ENCODE measurements at places on chromosomes 2 and 18. TPM values are rescaled to one million over a fixed set of nuclear protein-coding genes. Genes with fewer than 3 reads are reported as not detected.

GRCh38 chr2:39435234-39435633 lies 1.9 kb downstream of the MAP4K3 start:
- peak; percentile 17 for DNase-seq

Gene PDE1A
- 24.0 TPM for polyA plus RNA-seq

DNA sequence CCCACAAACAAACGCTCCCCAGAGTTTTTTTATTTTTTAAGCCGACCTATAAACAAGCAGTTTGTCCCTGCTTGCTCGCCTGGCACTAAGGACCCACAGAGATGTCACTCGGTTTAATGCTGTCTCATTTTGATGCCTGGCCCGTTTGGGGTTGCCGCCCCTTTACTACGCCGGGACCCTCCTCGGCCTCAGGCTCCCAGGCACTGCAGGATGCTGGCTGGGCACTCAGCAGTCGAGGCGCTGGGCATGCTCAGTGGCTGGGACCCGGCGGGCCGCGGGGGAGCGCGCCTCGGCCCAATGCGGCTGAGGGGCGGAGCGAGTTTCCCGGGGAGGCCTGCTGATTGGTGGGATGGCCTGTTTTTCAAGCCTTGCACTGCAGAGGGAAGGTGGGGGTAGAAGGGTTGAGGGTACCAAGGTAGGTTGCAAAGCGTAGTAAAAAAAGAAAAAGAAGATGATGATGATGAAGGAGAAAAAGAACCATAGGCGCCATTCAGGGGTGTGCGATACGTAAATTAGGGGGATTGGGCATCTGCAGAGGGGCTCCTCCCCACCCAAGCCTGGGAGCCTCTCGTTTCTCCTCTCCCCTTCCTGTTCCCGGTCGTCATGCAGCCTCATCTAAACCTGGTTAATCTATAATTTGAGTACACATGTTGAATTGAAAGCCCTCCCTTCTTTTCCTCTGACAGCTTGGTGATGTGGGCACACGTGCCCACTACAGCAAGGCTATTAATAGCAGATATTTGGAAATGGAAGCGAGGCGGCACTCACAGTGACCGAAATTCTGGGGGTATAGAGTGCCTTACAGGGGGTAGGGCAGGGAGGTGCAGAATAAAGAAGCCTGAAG lies 1.5 kb upstream of the IRS1 start:
- peak; percentile 89 for DNase-seq

DNA sequence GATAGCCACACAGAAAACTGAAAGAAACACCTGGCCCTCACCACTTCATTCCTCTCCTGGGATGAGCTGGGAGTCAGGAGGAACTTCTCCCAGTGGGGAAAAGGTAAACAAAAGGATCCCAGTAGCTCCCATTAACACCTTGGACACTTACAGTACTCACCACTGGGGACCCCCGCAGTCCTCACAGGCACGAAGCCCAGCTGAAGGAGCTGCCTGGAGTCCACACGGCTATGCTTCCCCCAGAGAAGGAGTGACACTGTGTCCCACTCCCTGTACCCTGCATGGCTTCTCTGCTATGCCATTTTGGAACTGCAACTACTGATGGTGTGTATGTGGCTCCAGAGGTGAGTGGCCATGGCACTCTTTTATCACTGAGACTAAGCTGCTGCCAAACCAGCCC lies 1565.1 kb downstream of the LRP1B start:
- DNase-seq, result no peak

Gene OXER1
- polyA plus RNA-seq, result 12.0 TPM

DNA sequence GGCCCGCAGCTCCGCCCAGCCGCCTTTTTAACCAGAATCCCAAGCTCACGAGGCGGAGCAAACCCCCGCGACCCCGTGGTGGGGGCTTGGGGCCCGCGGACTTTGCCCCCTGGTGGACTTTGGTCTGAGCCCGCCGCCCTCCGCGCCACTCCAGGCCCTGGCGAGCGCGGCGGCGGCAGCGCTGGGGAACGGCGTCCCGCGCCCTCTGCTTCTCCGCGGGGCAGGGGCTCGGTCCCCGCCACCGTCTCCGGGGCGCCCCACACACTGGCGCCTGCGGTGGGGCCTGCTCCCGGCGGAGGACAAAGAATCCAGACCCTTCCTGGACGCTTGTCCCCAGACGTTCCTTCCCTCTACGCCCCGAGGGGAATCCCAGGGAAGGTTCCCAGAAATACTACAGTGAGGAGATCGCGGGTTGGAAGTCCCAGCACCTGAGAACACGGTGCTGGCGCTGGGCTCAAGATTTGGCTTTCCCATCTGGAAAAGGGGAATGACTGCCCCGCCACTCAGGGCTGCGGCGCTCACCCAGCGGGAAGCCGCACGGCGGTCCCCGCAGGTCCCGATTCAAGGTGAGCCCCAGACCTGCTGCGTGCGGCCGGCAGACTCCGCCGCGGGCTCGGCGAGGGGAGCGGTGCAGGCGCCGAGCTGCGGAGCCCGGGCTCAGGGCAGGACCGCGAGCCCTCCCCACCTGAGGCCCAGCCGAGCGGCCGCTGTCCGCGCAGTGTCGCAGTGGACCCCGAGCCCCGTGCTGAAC lies at the start of gene HAAO:
Gene HAAO, minus strand, starts transcription at position 1 of the 751 bp plus-strand sequence. CDS start 47 bp downstream, outside the sequence.
- DNase-seq, result peak; percentile 57

Gene STEAP3
- 1.3 TPM for polyA plus RNA-seq

Gene POTEE
- 0.15 TPM for polyA plus RNA-seq

Gene IL36RN
- polyA plus RNA-seq, result 0.07 TPM

- no peak for DNase-seq
These were observed 220.7 kb downstream of the PRKCE start for GRCh38 chr2:45872211-45872610.

Gene FAM228A
- 1.3 TPM for polyA plus RNA-seq

GRCh38 chr2:233317196-233317943 lies 9.8 kb downstream of the SAG start:
- no peak for DNase-seq

GRCh38 chr2:242063850-242064249 lies 194.3 kb downstream of the RTP5 start:
- DNase-seq, result no peak

- DNase-seq, result no peak
These were observed 156.1 kb upstream of the VRK2 start for GRCh38 chr2:57890464-57890863.

Gene ST6GAL2
- 24.7 TPM for polyA plus RNA-seq

- DNase-seq, result no peak
These were observed 934.8 kb downstream of the NRXN1 start for GRCh38 chr2:50097148-50097547.

GRCh38 chr18:10482985-10483949 lies 28.8 kb downstream of the APCDD1 start:
- no peak for DNase-seq

DNA sequence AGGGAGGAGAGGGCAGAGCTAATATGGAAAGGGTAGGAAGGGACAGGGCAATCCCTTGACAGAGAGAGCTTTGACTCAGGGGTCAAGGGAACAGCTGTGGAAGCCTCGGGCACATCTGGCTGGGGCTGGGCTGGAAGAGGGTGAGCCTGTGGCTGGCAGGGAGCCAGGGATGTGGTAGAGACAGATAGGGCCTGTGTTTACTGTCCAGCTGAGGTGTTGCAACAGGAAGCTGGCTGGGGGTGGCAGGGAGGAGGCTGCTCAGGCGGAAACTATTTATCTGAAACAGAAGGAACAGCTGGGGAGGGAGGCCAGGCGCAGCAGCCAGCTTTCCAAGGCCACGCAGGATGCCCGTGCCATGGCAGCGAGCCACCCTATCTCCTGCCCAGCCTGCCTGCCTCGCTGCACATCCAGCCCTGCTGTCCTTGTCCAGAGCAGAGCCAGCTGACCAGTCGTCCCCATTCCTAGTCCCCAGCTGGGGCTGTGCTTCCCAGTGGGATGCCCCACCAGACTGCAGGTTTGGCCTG lies 264.7 kb downstream of the CYP26B1 start:
- peak; percentile 22 for DNase-seq

GRCh38 chr2:122061206-122061605 lies 305.8 kb downstream of the TSN start:
- DNase-seq, result no peak

- DNase-seq, result no peak
These were observed 26.6 kb downstream of the INSIG2 start for GRCh38 chr2:118114863-118115262.

Gene PIEZO2
- 23.7 TPM for polyA plus RNA-seq

- DNase-seq, result peak; percentile 55
These were observed 634 bp downstream of the PTPRM start for GRCh38 chr18:7567474-7568425.

- DNase-seq, result no peak
These were observed 176.3 kb upstream of the LRP1B start for GRCh38 chr2:142307086-142307485.

DNA sequence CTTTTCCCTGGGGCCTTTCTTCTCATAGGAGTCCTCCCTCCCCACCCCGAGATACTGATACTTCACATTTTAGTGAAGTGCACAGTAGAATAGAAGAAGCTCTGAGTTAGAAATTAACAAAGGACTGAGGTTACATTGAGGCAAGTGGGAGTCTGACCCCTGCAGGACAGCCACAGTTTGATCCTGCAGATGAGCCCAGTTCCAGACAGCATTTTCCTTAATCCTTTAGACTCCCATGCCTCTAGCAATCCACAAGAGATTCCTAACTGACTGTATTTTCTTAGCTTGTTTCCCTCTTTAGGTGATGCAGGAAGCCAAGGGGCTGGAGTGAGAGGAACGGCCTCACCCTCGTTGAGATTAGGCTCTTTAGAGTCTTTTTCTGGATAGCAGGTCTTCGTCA lies 204.0 kb downstream of the CYRIA start:
- no peak for DNase-seq

DNA sequence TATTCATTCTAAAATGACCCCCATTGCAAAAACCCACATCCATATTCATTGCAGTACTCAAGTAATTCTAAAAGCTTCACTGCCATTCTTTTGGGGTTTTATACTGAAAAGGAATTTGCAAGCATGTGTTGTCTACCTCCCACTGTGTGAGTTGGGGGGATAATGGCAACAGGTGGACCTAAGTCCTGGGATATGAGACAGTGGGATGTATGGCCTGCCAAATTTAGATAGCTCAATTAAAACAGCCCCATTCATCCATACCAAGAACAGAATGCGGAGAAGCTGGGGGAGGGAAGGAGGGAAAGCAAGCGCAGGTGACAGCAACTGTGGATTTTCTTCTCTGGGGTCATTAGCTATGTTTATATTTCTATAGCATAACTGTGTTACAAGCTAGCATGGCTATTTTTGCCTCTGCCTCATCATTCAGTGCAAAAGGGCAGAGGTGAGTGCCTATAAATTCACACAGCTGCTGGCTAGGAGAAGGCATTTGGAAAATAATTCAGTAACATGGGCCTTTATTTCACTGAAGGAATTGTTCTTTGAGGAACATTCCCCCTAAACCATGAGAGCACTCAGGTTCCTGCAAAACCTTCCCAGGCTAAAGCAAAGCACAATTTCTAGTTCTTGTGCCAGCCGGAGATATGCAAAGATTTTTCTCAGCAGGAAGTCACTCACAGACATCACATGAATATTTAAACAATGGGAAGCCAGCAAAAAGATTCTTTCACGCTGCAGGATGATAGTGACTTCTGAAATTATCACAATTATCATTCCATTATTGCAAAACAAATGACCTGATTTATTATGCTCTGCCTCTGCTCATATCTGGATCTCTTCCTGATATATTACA lies 393.9 kb upstream of the ACVR2A start:
- no peak for DNase-seq

DNA sequence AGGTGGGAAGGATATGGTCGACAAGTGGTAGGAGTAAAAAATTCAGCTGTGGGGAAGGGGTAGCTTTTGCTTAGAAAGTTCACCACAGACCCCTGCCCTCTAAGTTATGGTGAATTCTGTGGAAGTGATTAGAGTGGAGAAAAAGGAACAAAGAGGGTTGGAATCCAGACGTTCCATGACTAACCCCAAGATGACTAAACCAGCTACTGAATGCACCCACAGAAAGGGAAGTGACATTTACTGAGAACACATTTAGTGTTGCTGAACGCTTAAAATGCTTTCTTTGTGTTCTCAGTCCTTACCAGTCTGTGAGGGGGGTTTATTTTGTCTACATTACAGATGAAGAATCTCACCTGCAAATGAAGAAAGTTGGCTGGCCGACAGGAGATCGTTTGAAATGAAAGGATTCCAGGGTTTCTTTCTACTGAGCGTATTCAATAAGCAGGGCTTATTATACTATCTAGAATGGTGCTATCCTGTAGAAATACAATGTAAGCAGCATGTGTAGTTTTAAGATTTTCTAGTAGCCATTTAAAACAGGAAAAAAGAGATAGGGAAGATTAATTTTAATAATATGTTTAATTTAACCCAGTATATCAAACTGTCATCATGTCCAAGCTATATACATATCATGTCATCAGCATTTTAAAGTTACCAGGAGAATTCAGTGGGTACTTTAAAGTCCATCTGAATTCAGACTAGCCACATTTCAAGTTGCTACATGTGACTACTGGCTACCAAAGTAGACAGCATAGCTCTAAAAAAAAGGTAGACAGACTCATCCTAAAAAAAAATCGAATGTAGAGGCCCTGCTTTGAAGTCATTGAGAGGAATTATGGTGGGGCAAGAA lies 60.1 kb downstream of the LIMS1 start:
- no peak for DNase-seq

Gene EDAR
- 3.1 TPM for polyA plus RNA-seq

DNA sequence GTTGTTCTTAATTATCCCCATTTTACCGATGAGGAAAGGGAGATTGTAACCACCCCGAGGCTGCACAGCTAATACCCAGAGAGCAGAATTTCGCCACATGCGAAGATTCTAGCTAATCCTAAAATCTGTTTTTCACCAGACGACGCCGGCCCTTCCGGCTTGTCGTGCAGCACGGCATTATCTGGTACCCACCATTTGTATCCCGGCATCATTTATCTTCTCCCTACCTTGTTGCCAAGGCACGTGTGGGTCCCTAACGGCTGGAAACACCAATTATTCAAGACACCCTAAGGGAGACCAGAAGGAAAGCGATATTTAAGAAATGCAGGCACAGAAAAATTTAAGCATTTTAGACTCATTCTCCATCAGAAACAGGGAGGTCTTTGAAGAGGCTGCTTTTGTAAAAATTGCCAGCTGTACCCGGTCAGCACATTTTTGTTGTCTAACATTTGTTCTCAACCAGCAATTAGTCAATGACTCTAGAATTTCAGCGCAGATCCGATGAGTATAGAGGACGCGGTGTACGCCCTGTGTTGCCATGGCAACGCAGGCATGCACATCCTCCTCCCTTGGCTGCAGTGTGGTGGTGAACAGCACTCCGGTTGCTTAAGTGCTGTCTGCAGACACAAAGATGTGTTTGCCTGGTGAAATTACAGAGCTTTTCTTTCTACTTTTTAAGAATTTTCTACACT lies 111.6 kb downstream of the AGAP1 start:
- peak; percentile 67 for DNase-seq

Gene ZNF396
- 7.2 TPM for polyA plus RNA-seq

GRCh38 chr2:10486601-10487079 lies 38.5 kb upstream of the ODC1 start:
- no peak for DNase-seq

GRCh38 chr2:77009307-77009706 lies 512.9 kb downstream of the LRRTM4 start:
- no peak for DNase-seq

GRCh38 chr2:216634370-216635148 lies 1.3 kb downstream of the IGFBP2 start:
- no peak for DNase-seq

Gene CNRIP1
- polyA plus RNA-seq, result 21.5 TPM

Gene SNORC
- polyA plus RNA-seq, result 1.6 TPM

Data from left kidney (tissue), 8 donors.